ENCODE measurements at places on chromosomes 7 and 10. TPM values are rescaled to one million over a fixed set of nuclear protein-coding genes. Genes with fewer than 3 reads are reported as not detected.

Gene PCGF5
- 48.9 TPM for total RNA-seq

Gene NPFFR1
- not detected for total RNA-seq

Gene RBM33
- 47.3 TPM for total RNA-seq

Gene ADAMTS14
- total RNA-seq, result 3.6 TPM

Gene PTPN12
- 40.5 TPM for total RNA-seq

Gene CAV2
- total RNA-seq, result 223 TPM

Gene LIPJ
- total RNA-seq, result 0.05 TPM

Gene FAM180A
- total RNA-seq, result not detected

Gene SPDYE5
- 0.35 TPM for total RNA-seq

Gene ZWINT
- 27.6 TPM for total RNA-seq

Gene KIAA1549
- total RNA-seq, result 10.1 TPM

Gene ACTR3C
- total RNA-seq, result 81.8 TPM

Gene CNTNAP2
- total RNA-seq, result 12.9 TPM

Gene IQCE
- 25.8 TPM for total RNA-seq

Gene CFAP46
- total RNA-seq, result 6.1 TPM

Gene HERPUD2
- total RNA-seq, result 40.0 TPM

Gene PKD2L1
- total RNA-seq, result not detected

Gene ADCYAP1R1
- total RNA-seq, result not detected

Gene ELAPOR2
- total RNA-seq, result 3.6 TPM

Gene TSPAN14
- total RNA-seq, result 199 TPM

Gene LIPF
- total RNA-seq, result not detected

Gene TAC1
- total RNA-seq, result 0.10 TPM

Gene PRKG1
- total RNA-seq, result 2.3 TPM

Gene CHST3
- total RNA-seq, result 32.3 TPM

Gene DPYSL4
- total RNA-seq, result 0.94 TPM

Gene AGR3
- not detected for total RNA-seq

Gene LZTS2
- total RNA-seq, result 72.9 TPM

Gene PANK1
- 14.6 TPM for total RNA-seq

Gene NEUROG3
- not detected for total RNA-seq

Gene CC2D2B
- 0.30 TPM for total RNA-seq

Gene CYP2C19
- total RNA-seq, result not detected

Gene PAPOLB
- not detected for total RNA-seq

Gene CLRN3
- total RNA-seq, result not detected

Measured in renal cortical epithelial cell (primary cell).